ENCODE measurements at places on chromosomes 6 and 20.
A peak's percentile ranks its signal among the peaks of the same experiment; 100 is the strongest.

- DNase-seq, result no peak
Measured at GRCh38 chr6:28985462-28986164, 19.5 kb downstream of the ZNF311 start.

GRCh38 chr6:166629628-166630027, 2.6 kb upstream of the RPS6KA2 start:
- DNase-seq, result no peak

- no peak for DNase-seq
Measured at GRCh38 chr6:136987526-136987925, 57.2 kb downstream of the IL20RA start.

DNA sequence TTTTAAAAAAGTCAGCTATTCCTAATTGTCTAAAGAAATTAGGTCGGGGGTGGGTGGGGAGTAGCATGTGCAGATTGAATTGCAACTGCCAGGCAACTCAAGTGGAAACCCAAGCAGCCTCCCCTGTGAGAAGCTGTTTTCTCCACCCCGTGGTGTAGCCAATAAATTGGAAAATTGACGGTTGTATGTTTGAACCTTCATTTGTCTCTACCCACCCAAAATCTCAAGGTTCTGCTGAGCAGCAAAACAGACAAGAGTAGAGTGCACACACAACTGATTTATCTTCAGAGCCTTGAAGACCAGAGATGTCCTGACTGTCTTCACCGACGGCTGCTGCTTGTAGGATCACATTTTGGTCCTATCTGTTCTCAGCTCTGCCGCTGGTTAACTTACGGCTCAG, 88.5 kb downstream of the DTD1 start:
- no peak for DNase-seq

DNA sequence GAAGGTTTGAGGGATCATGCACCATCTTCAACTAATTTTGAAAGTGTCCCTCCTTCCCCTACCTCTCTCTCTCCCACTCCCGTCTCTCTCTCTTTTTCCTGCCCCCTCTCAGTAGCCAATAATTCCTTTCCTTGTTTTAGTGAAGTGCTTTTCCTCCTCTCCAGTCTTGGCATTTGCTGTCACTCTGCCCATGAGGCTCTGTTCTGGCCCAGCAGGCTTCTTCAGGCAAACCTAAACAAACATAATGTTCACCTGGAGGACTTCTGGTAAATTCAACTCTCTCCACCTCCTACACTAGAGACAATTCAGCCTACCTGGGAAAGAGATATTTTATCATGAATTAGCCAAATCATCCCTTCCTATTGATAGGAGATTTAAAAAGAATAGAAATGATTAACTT, 320.4 kb upstream of the RNF24 start:
- no peak for DNase-seq

DNA sequence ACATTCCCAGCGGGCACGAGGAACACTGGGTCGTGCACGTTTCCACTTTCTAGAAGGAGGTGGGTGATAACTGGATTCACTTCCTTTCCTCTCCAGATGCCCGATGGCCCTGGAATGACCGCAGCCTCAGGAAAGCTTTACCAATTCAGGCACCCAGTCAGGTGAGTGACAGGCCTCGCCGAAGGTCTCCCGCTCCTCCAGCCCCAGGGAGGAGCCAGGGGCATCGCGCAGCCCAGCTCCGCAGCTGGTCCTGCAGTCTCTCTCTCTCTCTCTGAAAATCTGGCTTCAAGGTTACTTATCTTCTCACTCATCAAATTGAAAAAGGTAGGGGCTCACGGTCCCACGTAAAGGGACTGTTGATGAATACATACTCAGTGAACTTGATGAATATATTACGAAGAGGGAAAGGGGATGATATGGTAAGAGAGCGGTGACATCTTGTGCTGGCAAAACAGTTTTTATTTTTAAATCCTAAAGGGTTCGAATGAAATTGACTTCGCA, 891 bp downstream of the RIPPLY2 start:
- DNase-seq, result no peak

DNA sequence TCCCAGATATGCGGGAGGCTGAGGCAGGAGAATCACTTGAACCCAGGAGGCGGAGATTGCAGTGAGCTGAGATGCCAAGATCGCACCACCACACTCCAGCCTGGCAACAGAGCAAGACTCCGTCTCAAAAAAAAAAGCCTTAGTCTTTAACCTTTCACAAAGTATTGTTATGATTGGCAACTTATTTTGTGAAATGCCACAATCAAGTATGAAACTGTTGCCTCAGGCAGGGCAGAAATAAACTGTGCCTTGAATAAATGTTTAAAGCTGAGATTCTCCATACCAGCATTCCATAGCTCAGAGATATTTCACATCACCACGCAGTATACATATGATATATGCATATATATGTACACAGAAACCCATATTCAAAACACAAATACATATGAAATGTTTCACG, 120.1 kb upstream of the CCDC28A start:
- no peak for DNase-seq

DNA sequence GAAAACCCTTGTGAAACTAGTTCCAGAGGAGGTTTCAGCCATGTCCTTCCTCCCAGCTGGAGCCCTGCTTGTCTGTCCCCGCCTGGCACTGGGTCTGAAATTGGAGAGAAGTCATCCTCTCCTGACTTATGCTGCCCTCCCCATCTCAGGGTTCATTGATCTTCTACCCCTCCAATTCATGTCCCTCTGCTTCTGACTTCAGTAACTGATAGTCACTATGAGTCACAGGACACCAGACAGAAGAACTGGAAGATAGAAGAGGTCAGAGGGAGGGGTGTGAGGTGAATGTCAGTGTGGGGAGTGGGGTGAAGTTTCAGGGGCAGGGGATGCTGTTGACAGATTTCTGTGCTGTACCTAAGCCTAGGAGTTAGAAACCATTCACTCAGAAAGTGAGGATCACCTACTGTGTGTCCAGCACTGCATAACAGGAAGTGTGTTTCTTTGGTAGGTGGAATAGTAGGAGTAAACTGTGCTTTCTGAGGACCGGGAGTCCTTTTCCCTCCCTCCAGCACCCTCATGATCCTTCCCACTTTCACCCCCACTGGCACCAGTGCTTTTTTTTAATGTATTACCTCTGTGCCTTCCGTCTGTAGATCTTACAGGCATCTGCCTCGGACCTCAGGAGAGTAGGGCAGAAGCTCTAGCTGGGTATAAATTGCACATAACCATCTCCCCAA, 627 bp upstream of the RPP21 start:
- DNase-seq, result no peak

- DNase-seq, result no peak
Measured at GRCh38 chr20:25177890-25178321, 17.6 kb upstream of the ENTPD6 start.

DNA sequence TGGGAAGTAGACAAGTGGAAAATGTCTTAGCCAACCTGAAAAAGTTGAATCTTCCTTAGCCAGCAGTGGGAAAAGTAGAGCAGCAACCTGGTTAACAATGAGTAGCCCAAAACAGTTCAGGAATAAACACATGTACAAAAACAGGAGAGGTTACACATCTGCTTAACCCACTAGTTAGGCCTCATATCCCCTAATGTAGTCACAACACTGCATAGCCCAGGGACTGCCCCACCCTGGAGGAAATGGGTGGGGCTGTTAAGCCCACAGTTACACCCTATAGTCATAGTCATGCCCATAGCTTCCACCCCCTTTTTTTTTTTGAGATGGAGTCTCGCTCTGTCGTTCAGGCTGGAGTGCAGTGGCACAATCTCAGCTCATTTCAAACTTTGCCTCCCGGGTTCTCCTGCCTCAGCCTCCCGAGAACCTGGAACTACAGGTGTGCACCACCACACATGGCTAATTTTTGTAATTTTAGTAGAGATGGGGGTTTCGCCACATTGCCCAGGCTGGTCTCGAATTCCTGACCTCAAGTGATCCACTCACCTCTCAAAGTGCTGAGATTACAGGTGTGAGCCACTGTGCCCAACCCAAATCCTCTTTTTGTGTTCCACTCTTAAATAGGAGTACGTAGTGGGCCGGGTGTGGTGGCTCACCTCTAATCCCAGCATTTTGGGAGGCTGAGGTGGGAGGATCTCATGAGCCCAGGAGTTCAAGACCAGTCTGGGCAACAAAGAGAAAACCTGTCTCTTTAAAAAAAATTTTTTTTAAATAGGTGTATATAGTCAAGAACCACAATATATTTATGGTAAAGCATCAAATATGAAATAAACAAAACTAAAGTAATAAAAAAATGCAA, 24.5 kb downstream of the ILRUN start:
- peak; percentile 57 for DNase-seq

- DNase-seq, result no peak
Measured at GRCh38 chr20:3334156-3334943, 73.1 kb downstream of the DNAAF9 start.

DNA sequence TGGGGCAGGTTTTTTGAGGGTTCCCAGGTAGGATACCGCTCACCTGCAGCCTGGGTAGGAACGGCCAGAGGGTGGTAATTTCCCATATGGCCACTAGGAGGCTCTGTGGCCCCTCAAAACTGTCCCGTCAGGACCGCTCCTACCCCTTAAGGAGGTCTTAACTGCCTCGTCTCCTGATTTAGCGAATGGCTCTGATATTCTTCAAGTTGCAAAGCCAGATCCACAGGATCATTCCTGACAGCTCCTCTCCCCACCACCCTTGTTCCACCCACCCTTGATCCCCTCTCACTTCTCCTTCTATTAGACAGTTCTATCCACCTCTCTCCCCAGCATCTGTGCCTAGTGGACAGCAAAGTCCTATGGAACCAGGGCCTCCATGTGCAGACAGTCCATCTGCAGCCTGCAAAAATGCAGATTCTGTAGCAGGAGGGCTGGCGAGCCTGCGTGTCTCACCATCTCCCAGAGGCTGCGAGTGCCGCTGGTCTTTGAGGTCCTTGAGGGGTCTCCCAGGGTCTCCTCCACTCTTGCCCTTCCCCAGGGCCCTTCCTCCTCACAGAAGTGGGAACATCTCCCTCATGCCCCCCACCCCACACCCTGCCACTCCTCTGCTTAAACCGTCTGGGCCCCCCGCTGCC, 34.3 kb upstream of the ZBP1 start:
- DNase-seq, result peak; percentile 40

- DNase-seq, result no peak
Measured at GRCh38 chr20:14782731-14783130, 445.3 kb upstream of the FLRT3 start.

DNA sequence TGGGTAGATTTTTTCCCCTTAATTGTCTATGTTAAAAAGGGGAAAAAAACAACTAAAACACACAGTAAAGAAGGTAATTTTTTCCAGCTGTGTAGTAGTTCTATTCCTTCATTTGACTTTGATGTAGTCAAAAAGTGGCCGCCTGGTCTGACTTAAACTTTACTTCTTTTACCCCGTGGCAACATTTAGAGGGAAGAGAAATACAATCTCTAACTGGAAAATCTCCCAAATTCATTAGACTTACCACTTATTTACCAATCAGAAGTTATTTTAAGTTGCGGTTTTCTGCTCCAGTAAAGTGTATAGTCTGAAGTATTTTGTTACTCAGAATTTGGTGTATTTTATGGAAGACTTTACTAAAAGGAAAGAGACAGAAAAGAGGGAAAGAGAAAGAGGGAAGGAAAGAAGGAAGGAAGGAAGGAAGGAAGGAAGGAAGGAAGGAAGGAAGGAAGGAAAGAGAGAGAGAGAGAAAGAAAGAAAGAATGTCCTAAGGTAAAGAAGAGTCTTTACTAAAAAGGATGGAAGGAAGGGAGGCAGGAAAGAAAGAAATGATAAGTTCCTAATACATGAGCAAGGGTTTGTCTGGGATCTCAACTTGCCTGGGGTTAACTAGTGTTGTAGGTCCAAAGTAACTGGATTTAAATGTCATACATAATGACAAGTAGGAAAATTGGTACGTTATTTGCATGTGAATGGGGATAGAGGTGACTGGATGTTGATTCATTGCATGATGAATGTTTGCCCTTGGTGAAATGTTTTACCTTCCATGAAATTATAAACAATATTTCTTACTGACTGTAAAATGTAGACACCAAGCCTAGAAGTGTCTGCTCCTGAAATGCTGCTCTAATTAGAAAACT, 135.1 kb downstream of the SAMD5 start:
- DNase-seq, result no peak

GRCh38 chr20:58199469-58199868, 29.0 kb downstream of the ANKRD60 start:
- no peak for DNase-seq

- no peak for DNase-seq
Measured at GRCh38 chr6:119960456-119960855, 610.9 kb upstream of the MAN1A1 start.

DNA sequence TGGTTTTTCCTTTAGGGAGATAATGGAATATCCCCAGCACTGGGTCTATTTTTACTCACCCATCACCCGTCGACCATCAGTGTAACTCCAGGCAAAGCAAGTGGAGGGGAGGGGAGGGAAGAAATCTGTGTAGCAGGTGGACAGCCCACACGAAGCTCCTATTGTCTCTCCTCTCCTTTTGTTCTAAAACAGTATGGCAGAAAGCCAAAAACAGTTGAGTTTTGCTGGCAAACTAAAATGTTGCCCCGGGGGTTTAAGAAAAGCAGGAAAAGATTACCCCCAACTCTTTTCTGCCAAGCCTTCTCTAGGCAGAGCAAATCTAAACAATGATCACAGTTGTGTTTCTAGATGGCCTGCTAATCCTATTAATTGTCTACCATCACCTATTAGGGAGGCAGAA, 89.7 kb downstream of the PREP start:
- no peak for DNase-seq

DNA sequence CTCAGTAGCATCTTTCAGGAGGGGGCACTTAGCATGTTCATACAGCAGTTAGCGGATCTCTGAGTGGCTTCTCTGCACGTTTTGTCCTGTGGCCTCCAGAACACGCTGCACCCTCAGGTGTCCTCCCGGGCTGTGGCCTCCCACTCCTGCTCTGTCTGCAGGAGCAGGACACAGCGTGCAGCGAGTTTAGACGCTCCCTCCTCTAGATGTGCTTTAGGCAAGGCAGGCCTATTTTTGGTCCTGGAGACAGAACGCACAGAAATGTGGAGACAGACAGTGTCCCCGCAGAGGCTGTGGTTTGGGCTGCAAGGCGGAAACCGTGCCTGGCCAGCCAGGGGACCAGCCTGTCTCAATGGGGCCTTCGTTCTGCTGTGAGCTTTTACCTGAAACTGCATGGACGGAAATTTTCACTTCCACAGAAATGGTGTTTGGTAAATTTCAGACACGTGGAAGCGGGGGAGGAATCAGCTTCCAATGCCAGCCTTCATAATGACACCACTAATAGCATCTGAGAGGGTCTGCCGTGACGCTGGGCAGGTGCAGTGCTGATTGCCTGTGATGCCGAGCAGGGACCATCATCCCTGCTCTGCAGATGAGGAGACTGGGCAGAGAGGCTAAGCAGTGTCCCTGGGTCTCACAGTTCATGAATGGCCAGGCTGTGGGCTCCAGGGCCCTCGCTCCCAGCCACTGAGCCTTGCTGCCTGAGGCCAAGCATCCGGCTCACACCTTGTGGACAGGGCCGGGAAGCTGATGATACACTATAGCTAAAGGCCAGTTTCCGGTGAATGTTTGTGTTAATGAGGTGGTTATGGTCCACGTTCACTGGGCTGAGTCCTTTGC, 120.9 kb downstream of the SYCP2 start:
- DNase-seq, result no peak

GRCh38 chr6:34679552-34680253, 16.9 kb downstream of the ILRUN start:
- no peak for DNase-seq

All from stimulated activated CD4-positive, alpha-beta T cell treated with anti-CD3 and anti-CD28 coated beads, Interleukin-1b, Interleukin-23, amount 100 ng/mL, for 24 hours (primary cell).